Aorta (tissue), 5 donors: ENCODE measurements at places on chromosomes 5 and 9. TPM values are rescaled to one million over a fixed set of nuclear protein-coding genes. Genes with fewer than 3 reads are reported as not detected.

Gene SET
- 190 TPM for total RNA-seq

Gene IL31RA
- 3.7 TPM for total RNA-seq

Gene FAM221B
- total RNA-seq, result not detected

Gene IL3
- not detected for total RNA-seq

Gene IFNA2
- total RNA-seq, result not detected

GRCh38 chr9:132069046-132069898 is 10.4 kb downstream of the MED27 start:
- no peak for DNase-seq
- no peak overlapping the region for H3K4me3 ChIP-seq

DNA sequence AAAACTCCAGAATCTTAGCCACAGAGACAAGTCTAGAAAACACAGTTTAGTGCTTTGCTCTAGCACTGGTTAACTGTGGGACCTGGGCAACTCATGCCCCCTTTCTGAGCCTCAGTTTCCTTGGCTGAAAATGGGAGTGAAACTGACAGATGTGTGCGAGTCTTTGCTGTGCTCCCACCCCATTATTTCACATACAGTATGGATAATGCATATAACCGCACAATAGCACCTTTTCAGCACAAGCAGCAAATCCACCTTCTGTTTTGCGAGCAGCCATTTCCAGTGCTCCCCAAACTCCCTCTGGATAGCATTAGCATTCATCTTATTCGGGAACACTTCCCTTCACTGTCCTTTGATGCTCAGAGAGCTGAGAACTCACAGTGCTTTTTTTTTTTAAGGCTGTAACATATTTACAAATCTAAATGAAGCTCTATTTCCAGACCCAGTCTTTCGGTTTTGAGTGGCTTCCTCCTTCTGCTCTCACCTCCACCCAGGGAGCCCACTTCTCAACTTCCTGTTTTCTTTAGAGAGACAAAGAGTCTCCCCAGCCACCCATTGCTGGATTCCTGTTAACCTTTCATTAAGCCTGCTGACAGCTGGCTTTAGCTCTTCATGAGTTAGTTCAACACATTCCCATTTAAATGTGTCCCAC is 49.2 kb downstream of the TIMD4 start:
- no peak overlapping the region for H3K4me3 ChIP-seq
- no peak for DNase-seq
- no peaks in the 10 kb centered on the region for H3K4me1 ChIP-seq
- no peaks in the 10 kb centered on the region for H3K36me3 ChIP-seq
- H3K27ac ChIP-seq, result no peak overlapping the region

- no peaks in the 10 kb centered on the region for H3K36me3 ChIP-seq
- H3K27me3 ChIP-seq, result no peaks in the 10 kb centered on the region
- DNase-seq, result no peak
- H3K4me1 ChIP-seq, result no peaks in the 10 kb centered on the region
- no peak overlapping the region for H3K27ac ChIP-seq
These were observed 1.6 kb upstream of the SUB1 start for GRCh38 chr5:32583582-32584232.

DNA sequence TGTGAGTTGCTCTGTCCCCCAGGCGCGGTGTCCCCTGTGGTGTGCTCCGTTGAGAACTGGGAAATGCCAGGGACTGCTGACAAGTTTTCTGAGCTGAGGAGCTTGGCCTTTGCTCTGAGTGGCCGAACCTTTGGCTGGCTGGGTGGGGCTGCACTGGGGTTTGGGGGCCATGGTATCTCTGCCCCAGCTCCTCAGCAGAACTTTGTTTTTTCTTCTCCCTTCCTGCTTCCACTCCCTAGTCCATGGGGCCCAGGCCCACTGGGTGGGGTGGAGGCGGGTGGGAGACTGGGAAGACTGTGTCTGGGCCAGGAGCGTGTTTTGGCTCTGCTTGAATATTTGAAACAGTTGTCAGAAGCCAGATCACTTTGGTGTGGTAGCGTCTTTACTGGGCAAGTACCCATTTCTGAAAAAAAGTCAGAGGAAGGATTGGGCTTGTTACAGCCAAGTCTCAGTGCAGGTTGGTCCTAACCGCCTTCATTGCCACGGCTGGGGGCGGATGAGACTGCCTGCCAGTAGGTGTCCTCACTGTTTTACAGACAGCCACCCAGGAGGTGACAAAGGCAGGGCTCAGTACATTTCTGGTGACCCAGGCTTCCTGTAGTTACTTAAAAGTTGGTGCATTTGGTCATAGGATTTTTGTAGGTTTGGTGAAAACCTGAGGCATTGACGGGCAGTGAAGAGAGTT is 92.7 kb downstream of the DAB2IP start:
- DNase-seq, result no peak
- peak overlapping the region; percentile 60 for H3K4me3 ChIP-seq
- peak overlapping the region; percentile 97 for H3K27ac ChIP-seq
- peaks cover 3% of the 10 kb centered on the region for H3K4me1 ChIP-seq
- H3K36me3 ChIP-seq, result no peaks in the 10 kb centered on the region

DNA sequence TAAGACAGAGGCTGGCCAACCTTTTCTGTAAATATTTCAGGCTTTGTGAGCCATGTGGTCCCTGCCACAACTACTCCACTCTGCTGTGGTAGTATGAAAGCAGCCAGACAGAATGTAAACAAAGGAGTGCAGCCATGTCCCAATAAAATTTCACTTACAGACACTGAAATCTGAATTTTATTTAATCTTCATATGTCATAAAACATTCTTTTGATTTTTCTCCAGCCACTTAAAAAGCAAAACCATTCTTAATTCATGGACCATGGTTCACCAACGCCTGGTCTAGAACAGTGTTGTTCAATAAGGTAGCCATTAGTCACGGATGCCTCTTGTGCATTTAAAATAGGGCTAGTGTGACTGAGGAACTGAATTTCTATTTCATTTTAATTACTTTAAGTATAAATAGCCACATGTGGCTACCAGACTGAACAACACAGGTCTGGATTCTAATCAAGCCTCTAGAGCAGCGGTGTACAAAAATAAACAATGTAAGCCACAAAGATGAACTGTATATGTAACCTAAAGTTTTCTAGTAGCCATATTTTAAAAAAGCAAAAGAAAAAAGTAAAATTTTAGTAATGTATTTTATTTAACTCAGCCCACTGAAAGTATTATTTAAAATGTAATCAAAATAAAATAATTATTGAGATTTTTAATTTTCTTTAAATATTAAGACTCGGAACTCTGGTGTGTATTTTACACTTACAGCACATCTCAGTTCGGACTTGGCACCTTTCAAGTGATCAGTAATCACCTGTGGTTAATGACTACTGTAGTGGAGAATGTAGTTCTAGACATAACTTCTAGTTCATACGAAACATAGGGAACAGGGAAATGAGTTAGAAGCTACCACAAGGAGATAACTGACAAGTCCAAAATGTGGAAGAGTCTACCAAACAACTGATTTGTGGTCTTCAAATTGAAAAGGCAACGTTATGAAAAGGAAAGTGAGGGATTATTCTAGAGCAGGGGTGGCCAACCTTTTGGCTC is 14.3 kb downstream of the GEMIN5 start:
- H3K27ac ChIP-seq, result no peak overlapping the region
- H3K4me3 ChIP-seq, result no peak overlapping the region
- H3K27me3 ChIP-seq, result no peaks in the 10 kb centered on the region
- H3K36me3 ChIP-seq, result peaks cover 4% of the 10 kb centered on the region

DNA sequence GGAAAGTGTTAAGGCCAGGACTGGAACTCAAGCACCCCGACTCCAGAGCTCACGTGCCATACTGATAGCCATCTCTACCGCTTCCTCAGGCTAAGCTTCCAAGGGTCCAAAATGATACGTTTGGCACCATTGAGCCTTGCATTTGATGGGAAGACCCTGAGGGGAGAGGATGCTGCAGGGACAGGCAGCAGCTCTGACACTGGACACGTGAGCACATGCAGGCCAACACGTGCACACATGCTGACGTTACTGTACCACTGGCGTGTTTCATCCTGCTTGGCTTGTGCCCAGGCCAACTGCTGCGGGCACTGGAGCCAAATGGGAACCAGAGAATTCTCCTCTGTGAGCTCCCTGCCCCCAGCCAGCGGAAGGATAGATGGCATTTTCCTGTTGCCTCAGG is 5.2 kb downstream of the FAT2 start:
- H3K36me3 ChIP-seq, result no peaks in the 10 kb centered on the region
- H3K4me1 ChIP-seq, result no peaks in the 10 kb centered on the region
- no peaks in the 10 kb centered on the region for H3K27me3 ChIP-seq
- no peak overlapping the region for H3K4me3 ChIP-seq
- no peak overlapping the region for H3K27ac ChIP-seq

DNA sequence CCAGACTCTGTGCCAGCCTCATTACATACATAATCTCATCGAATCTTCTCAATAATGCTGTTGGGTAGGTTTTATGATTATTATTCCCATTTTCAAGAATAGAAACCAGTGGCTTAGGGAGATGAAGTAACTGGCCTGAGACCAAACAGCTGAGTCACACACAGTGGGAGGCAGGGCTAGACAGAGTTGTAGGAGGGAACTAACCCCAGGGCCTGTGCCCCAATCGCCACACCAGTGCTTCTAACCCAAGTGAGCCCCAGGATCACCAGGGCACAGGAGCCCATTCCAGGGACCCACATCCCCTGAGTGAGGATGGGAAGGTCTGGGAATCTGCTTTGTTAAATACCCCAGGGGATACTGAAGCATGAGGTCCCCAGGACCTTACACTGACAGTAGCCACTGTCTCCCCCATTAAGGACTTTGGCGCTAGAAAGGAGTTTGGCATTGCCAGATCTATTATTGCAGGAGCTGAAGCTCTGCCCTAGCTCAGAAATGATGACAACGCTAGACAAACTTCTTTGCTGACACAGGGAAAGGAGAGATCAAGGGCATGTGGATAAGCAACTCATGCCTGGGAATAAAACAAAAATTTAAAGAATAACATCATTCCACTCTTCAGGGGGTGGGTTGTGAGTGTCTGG is 63.8 kb upstream of the PPARGC1B start:
- no peak overlapping the region for H3K4me3 ChIP-seq
- no peaks in the 10 kb centered on the region for H3K36me3 ChIP-seq
- no peaks in the 10 kb centered on the region for H3K27me3 ChIP-seq
- no peaks in the 10 kb centered on the region for H3K4me1 ChIP-seq

DNA sequence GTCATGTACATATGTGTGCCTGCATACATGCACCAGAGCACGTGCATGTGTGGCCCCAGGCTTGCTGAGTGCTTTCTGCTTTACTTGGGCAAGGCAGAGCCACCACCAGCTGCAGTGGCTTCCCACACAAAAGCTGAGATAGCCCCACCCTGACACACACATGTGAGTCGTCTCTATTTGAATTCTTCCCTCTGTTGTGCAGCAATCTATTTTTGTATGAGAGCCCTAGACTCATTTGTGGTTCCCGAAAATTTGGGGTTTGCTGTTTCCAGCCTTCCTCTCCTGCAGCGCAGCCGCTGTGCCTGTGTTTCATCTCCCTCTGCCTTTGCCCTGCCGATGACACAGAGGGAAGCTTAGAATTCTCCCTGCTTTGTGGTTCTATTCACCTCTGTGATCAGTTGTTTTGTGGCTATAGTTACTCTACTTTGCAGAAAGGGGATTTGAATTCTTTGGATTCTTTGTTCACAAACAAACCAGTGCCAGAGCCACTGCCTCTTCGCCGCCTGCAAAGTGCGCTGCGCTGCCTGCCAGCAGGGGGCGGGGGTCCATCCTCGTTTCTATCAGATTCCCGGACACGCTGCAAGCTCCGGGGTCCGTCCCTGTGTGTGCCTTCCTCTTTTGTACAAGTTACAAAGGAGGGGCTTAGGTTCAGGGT is 95.8 kb upstream of the DAP start:
- H3K27ac ChIP-seq, result no peak overlapping the region
- H3K36me3 ChIP-seq, result no peaks in the 10 kb centered on the region

- DNase-seq, result no peak
- H3K27me3 ChIP-seq, result no peaks in the 10 kb centered on the region
- H3K4me3 ChIP-seq, result no peak overlapping the region
- H3K4me1 ChIP-seq, result no peaks in the 10 kb centered on the region
- H3K27ac ChIP-seq, result no peak overlapping the region
- no peaks in the 10 kb centered on the region for H3K36me3 ChIP-seq
These were observed 83.2 kb downstream of the AK8 start for GRCh38 chr9:132794730-132795380.

DNA sequence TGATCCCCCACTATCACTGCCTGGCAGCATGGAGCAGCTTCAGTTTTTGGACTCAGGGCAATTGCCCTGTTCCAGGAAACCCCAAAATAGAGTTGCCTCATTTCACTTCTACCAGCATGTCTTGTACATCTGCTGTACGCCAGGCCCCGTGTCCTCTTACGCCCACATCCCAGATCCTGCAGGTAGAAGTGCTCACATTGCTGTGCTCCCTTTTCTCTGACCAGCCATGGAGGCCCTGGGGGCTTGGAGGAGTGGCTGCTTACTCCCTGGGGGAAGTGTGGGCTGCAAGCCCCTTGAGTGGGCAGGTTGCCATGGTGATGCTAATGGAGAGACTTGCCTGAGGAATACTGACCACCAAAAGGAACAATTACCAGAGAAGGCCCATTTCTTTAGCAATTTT is 55.6 kb upstream of the KCNIP1 start:
- peaks cover 4% of the 10 kb centered on the region for H3K27me3 ChIP-seq
- H3K36me3 ChIP-seq, result no peaks in the 10 kb centered on the region
- H3K4me1 ChIP-seq, result no peaks in the 10 kb centered on the region
- no peak overlapping the region for H3K27ac ChIP-seq

DNA sequence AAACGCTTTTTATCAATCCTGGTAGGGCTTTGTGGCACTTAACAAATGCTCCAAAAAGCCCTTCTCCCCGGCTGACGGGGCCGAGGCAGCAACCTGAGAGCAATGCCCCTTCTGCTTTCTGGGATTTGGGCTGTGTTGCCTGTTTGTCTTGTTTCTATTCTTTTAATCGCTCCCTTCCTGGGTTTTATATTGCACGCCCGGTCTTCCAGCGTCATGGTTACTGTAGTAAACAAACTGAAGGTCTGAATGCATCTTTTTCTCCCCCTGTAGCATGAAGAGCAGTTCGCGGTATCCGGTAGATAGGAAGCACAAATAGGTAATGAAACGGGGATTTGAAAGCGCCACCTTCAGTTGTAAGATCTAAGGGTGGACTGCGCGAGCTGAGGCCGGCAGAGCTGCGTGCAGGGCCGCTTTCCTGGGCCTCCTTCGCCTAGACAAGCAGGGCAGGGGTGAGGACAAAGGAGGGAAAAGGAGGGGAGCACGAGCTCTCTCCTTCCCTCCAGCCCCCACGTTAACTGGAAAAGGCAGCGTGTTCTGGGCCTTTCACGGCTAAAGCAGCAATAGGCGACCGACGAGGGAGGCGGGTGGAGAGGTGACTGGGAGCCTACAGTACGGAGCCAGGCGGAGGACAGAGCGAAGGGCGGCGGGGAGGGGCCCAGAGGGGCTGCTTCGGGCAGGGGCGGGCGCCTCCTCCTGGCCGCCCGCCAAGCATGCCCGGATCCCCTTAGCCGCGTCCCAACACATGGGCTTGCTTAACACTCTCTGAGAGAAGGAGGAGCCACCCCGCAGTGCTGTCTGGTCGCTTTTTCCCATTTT is 49.3 kb upstream of the ZNF366 start:
- H3K36me3 ChIP-seq, result no peaks in the 10 kb centered on the region
- peak; percentile 74 for DNase-seq
- H3K4me3 ChIP-seq, result peak overlapping the region; percentile 12
- no peaks in the 10 kb centered on the region for H3K27me3 ChIP-seq
- H3K27ac ChIP-seq, result peak overlapping the region; percentile 22
- H3K4me1 ChIP-seq, result no peaks in the 10 kb centered on the region
